ENCODE measurements at places on chromosomes 3 and 15. TPM values are rescaled to one million over a fixed set of nuclear protein-coding genes. Genes with fewer than 3 reads are reported as not detected.

The NEIL1 gene
- 3.6 TPM for polyA plus RNA-seq

The ACP3 gene
- 0.53 TPM for polyA plus RNA-seq

The IL17RD gene
- polyA plus RNA-seq, result 0.92 TPM

The TRIM42 gene
- not detected for polyA plus RNA-seq

DNA sequence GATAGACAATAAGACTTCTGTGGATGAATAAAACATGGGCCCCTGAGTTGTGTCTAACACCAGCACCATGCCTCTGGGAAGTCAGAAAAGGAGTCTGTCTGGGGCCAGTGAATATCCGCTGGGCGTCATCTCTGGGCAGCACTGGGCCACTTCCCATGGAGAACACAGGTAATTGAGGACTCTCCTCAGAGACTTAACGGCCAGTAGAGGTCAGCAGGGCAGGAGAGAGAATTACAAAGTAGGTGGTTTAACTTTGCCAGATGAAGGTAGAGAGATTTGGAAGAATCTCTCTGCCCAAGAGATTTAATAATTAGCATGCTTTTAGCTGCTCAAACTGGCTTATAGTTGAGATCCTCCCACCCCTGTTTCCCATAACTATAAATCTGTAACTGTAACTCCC lies 65.7 kb downstream of the OCA2 start:
- no peaks in the 10 kb centered on the region for H3K4me1 ChIP-seq
- H3K27me3 ChIP-seq, result no peaks in the 10 kb centered on the region
- DNase-seq, result no peak
- H3K27ac ChIP-seq, result no peak overlapping the region
- H3K4me3 ChIP-seq, result no peak overlapping the region
- no peaks in the 10 kb centered on the region for H3K36me3 ChIP-seq

- no peaks in the 10 kb centered on the region for H3K4me1 ChIP-seq
- DNase-seq, result no peak
- no peak overlapping the region for H3K27ac ChIP-seq
Measured at GRCh38 chr3:9690451-9691450, 12.9 kb upstream of the CPNE9 start.

DNA sequence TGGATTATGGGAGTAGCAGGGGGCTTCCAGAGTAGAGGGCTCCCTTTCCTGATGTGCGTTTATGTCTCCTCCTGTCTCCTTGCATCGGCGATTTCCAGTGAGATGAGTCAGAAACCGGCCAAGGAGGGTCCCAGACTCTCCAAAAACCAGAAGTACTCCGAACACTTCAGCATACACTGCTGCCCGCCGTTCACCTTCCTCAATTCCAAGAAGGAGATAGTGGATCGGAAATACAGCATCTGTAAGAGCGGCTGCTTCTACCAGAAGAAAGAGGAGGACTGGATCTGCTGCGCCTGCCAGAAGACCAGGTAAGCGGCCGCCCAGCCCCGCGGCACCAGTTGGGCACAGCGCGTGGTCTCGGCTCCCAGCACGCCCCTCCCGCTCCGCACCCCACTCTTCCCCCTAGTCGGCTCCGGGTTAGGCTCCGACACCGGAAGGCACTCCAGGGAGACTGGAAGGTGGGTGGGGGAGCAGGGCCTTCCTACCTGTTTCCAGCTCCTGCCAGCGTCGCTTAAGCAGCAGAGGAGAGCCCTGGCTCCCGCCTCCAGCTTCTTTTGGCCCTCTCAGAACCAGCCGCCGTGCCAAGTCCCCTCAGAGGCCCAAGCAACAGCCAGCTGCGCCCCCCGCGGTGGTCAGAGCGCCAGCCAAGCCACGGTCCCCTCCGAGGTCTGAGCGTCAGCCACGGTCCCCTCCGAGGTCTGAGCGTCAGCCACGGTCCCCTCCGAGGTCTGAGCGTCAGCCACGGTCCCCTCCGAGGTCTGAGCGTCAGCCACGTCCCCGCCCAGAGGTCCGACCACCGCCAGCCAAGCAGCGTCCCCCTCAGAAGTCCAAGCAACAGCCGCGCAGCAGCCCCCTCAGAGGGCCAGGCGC lies 34.7 kb downstream of the MOBP start:
- peaks cover 16% of the 10 kb centered on the region for H3K27me3 ChIP-seq
- H3K4me3 ChIP-seq, result no peak overlapping the region
- no peak overlapping the region for H3K27ac ChIP-seq
- no peak for DNase-seq
- H3K36me3 ChIP-seq, result no peaks in the 10 kb centered on the region

DNA sequence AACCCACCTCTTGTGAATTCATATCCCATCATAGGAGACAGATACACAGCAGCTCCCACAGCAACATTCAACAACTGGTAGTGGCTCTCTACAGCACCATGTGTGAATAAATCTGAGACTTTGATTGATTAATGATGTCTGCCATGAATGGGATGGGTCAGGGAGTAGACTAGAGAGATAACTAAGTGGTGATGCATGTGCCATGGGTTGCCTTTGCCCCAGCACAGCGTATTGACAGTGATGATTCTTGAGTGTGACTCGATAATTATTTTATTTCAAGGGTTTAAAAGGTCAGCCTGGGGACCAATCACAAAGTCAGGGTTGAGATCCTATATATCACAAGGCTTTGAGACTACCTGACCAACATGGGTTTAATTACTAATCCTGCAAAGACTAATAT lies 295.9 kb downstream of the PTPRG start:
- H3K4me1 ChIP-seq, result peaks cover 6% of the 10 kb centered on the region
- H3K36me3 ChIP-seq, result no peaks in the 10 kb centered on the region
- H3K27me3 ChIP-seq, result no peaks in the 10 kb centered on the region
- no peak overlapping the region for H3K4me3 ChIP-seq

GRCh38 chr3:87426918-87427317 lies 150.5 kb upstream of the POU1F1 start:
- H3K36me3 ChIP-seq, result no peaks in the 10 kb centered on the region
- H3K27ac ChIP-seq, result no peak overlapping the region
- no peak for DNase-seq

DNA sequence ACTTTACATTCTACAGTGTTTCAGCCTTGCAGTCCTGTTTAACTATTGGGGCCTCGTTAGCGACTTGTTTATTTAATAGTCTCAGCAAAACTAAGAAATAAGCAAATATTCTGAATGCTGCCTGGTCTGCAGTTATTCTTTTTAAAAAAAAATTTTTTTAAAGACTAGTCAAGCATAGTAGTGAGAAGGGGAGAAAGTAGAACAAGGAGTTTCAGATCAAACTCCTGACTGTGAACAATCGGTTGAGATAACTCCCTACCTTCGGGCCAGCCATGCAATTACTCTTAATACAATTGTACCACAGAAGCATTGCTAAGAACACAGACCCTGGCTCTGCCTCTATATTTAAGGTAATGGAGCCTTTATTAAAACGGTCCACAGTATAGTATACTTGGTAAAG lies 5.8 kb upstream of the DUT start:
- H3K27ac ChIP-seq, result no peak overlapping the region
- H3K4me1 ChIP-seq, result no peaks in the 10 kb centered on the region
- no peak for DNase-seq
- H3K27me3 ChIP-seq, result no peaks in the 10 kb centered on the region

- no peaks in the 10 kb centered on the region for H3K36me3 ChIP-seq
- peak within 1 kb of the TSS; percentile 81 for H3K27ac ChIP-seq
- no peaks in the 10 kb centered on the region for H3K27me3 ChIP-seq
- peak within 1 kb of the TSS; percentile 95 for H3K4me3 ChIP-seq
- H3K4me1 ChIP-seq, result peaks cover 30% of the 10 kb centered on the region
Measured at GRCh38 chr3:129606636-129607390, at the start of gene PLXND1. Gene PLXND1 (minus strand): TSS chr3:129606676. CDS start chr3:129606639, 37 bp downstream.

DNA sequence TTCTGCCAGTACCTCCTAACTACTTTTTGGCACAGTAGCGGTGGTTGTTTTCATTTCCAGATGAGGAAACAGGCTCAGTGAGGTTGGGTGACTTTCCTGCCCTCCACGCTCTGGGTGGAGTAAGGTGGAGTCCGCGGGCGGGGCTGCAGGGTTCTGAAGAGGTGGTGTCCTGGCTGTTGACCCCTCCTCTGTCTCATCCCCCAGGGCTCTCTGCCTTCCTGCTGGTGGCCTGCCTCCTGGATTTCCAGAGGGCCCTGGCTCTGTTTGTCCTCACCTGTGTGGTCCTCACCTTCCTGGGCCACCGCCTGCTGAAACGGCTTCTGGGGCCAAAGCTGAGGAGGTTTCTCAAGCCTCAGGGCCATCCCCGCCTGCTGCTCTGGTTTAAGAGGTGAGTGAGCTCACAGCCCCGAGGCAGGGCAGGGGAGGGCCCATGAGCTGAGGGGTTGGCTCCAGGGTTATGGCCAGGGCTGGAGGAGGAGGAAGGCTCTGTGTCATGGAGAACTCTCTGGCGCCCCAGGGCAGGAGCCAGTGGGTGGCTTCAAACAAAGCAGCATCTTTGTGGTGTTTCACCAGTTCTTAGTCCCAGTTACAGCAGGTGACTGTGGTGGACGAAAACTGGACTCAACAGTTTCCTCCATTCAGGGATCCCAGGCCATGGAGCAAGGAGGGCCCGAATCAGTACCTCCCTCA lies 10.4 kb downstream of the SLC28A1 start:
- H3K4me3 ChIP-seq, result no peak overlapping the region
- H3K27me3 ChIP-seq, result peaks cover 36% of the 10 kb centered on the region
- no peaks in the 10 kb centered on the region for H3K4me1 ChIP-seq
- H3K36me3 ChIP-seq, result no peaks in the 10 kb centered on the region
- no peak overlapping the region for H3K27ac ChIP-seq
- DNase-seq, result no peak

DNA sequence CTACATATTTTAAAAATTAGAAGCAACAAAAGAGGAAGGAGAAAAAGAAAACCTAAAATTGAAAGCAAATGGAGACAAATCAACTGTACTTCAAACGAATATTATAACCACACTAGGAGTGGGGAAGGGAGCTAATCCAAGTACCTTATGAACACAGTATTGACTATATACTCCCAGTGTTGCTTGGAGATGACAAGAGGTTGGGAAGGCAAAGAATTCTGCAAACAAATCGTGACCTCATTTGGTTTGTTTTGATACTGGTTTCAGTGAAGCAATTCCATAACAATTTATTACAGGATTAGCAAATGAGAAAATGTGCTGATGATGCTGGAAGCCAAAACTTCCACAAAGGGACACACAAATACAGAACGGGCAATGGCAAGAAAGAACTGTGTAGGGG lies 268.1 kb downstream of the ULK4 start:
- no peak overlapping the region for H3K27ac ChIP-seq
- peaks cover 6% of the 10 kb centered on the region for H3K4me1 ChIP-seq

DNA sequence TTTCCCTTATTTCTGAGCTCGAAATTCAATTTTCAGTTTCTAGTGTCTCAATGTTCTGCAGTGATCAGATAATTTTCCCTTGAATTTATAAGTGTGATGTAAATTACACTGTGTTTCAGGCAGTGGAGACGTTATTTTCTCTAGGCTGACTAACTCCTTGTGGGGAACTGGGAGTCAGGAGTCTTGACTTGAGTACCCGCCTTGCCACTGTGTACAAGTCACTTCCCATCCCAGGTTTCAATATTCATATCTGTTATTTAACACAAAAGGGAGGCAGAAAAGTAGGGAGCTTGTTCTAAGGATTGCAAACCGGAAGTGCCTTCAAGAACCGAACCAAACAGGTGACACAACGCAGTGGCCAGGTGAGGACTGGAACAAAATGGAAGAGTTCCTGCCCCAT lies 196.5 kb downstream of the MEX3B start:
- H3K36me3 ChIP-seq, result no peaks in the 10 kb centered on the region
- H3K27ac ChIP-seq, result no peak overlapping the region
- no peaks in the 10 kb centered on the region for H3K27me3 ChIP-seq
- H3K4me3 ChIP-seq, result no peak overlapping the region
- no peaks in the 10 kb centered on the region for H3K4me1 ChIP-seq

DNA sequence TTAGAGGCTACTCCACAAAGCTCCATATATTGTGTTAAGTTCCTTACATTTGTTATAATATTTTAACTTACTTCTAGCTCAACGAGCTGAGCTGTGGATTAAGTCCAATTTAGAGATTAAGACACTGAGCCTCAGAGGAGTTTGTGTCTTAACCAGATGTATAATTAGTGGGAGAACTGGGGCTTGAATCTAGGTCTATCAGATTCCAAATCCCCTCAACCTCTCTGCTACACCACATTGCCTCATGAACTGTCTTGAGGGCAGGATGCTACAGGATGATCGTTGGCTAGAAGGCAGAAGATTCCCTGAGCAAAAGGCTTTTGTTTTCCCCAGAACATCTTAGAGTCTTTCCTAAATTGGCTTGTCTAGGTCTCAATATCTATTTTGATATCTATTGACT lies 890.8 kb downstream of the NAALADL2 start:
- H3K4me1 ChIP-seq, result no peaks in the 10 kb centered on the region
- no peak overlapping the region for H3K4me3 ChIP-seq
- H3K36me3 ChIP-seq, result no peaks in the 10 kb centered on the region
- no peak for DNase-seq
- H3K27me3 ChIP-seq, result no peaks in the 10 kb centered on the region

DNA sequence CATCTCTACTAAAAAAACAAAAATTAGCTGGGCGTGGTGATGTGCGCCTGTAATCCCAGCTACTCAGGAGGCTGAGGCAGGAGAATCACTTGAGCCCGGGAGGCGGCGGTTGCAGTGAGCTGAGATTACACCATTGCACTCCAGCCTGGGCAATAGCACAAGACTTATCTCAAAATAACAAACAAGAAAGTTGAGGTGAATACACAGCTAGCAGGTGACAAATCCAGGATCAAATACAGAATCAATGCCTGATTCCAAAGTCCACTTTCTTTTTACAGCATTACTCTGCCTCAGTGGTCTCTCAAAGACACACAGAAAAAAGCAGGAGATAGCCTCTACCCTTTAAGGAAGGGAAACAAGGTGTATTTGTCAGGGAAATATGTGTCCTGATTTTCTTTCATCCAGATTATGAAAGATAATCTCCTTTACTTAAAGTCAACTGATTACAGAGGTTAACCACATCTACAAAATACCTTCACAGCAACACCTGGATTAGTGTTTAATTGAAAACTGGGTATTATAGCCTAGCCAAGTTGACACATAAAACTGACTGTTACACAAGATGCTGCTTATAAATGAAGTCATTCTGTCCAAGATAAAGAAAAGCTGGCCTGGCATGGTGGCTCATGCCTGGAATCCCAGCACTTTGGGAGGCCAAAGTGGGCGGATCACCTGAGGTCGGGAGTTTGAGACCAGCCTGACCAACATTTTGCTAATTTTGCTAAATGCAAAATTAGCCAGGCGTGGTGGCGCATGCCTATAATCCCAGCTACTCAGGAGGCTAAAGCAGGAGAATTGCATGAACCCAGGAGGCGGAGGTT lies 4.0 kb upstream of the SLC25A38 start:
- H3K27ac ChIP-seq, result no peak overlapping the region
- no peak for DNase-seq
- peaks cover 2% of the 10 kb centered on the region for H3K4me1 ChIP-seq
- peaks cover 3% of the 10 kb centered on the region for H3K27me3 ChIP-seq
- no peak overlapping the region for H3K4me3 ChIP-seq

DNA sequence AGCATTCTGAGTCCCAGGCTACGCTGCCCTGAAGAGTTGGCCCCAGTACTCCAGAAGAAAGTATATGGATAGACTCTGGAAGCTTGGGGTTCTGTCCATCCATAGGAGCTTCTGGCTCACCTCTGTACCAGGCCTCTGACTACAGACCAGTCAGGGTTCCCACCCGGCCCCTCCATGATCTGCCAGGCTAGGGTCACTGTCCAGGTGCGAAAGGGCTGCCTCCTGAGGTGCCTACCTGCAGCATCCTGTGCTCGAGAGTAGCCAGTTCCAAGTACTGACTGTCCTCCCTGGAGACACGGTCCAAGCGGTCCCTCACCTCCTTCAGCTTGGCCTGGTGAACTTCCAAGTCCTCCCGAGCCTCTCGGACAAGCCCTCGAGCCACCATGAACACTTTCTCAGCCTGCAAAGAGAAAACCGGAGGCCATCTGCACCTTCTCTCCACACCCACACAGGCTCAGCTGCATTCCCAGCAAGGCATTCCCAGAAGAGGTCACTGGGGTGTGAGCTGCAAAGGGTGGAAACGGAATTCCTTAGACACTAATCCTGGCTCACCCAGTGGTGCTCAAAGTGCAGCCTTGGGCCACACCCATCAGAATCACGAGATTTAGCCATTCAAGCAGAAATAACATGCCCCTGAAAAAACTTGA lies 3.7 kb upstream of the PLXNB1 start:
- H3K36me3 ChIP-seq, result peaks cover 18% of the 10 kb centered on the region
- no peaks in the 10 kb centered on the region for H3K27me3 ChIP-seq
- H3K4me3 ChIP-seq, result no peak overlapping the region
